NCI-H1092 (cell line): ENCODE measurements at places on chromosomes 1 and 21.

GRCh38 chr1:20792196-20792595 lies 5.1 kb upstream of the HP1BP3 start:
- no peak for DNase-seq

DNA sequence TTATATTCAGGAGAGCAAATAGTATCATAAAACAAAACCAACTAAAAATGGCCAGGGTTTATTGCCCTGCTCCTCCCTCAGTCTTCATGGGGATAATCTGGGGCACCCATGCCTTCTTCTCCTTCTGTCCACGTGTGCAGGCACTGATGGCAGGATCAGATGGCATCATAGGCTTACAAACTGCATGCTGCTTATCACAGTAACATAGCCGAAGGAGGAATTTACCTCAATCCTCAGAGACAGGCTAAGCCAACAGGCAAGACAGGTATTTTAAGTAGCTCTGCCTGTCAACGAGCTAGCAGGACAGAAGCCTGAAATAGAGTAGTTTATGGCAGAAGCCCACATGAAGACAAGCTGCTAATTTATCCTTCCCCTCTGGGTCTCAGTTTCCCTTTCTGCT lies 9.4 kb downstream of the LAMB3 start:
- no peak for DNase-seq

GRCh38 chr1:73701826-73702225 lies 496.1 kb downstream of the LRRIQ3 start:
- no peak for DNase-seq

GRCh38 chr1:20074055-20074724 lies 4.2 kb downstream of the PLA2G5 start:
- no peak for DNase-seq

- DNase-seq: peak; percentile 95
These were observed 62.5 kb downstream of the PEX14 start for GRCh38 chr1:10537082-10537766.

DNA sequence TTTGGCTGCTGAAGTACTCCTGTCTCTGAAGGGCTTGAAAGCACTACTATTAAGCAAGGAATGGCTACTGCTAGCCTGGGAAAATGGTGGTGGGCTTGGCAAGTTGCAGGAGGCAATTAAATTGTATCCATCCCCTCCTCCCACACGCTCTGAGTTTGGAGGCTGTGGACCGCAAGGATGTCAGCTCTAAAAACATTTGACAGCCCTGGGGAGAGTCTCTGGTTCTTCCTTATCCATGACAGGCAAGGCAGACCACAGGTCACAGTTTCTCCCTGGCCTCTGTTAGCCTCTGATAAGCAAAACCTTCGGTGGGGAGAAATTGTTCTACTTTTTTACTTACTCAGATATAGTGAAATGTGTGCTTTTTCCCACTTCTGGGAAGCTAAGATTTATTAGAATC lies 46.6 kb downstream of the S1PR1 start:
- DNase-seq: no peak

GRCh38 chr1:77188770-77189169 lies 30.5 kb downstream of the PIGK start:
- DNase-seq: no peak

DNA sequence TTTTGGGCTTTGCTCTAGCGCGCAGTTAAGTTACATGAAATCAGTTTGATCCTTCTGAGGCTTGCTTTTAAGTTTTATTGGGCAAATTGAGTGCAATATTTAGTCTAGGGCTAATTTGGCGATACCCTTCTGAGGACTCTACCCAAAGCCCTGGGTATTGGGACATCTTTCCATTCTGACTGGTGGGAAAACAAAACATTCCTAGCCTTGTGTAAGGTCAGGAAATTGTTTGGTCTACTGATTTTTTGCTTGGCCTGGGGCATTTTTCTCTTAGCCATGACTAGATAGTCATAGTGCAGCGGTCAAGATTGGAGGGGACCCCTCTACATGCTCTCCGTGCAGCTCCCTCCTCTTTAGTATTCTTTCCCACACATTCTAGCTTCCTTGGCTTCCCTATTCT lies 189.6 kb upstream of the PTGFR start:
- no peak for DNase-seq

- DNase-seq: no peak
These were observed 14.2 kb downstream of the RAP1A start for GRCh38 chr1:111633736-111634247.

- DNase-seq: peak; percentile 3
These were observed 1.3 kb downstream of the ATXN7L2 start for GRCh38 chr1:109485001-109485400.

DNA sequence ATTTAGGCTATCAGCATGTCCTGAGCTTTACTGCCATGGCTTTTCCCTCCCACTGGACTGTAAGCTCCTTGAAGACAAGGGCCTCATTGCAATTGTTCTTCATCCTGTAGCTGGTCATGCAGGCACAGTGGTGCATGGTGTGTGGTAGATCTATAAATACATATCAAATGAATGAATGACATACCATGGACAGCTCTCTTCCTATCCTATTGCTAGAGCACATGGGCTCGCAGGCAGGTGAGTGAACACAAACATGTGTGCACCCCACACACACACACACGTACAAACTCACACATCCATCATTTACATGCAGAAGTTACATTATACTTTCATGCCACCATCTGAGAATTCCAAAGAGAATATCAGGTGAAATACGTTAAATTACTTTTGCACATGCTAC lies 172.9 kb upstream of the RUNX1 start:
- no peak for DNase-seq
